Activated CD4-positive, alpha-beta T cell treated with anti-CD3 and anti-CD28 coated beads, Interleukin-2, amount 10 ng/mL, durations not matched to agents 7 days and 5 days (primary cell): ENCODE measurements at places on chromosomes 7 and 10. TPM values are rescaled to one million over a fixed set of nuclear protein-coding genes. Genes with fewer than 3 reads are reported as not detected.

The NUDT5 gene
- total RNA-seq: 90.1 TPM

The SEC24C gene
- 93.1 TPM for total RNA-seq

GRCh38 chr10:111709603-111710002, 474.0 kb downstream of the GPAM start:
- DNase-seq: no peak

DNA sequence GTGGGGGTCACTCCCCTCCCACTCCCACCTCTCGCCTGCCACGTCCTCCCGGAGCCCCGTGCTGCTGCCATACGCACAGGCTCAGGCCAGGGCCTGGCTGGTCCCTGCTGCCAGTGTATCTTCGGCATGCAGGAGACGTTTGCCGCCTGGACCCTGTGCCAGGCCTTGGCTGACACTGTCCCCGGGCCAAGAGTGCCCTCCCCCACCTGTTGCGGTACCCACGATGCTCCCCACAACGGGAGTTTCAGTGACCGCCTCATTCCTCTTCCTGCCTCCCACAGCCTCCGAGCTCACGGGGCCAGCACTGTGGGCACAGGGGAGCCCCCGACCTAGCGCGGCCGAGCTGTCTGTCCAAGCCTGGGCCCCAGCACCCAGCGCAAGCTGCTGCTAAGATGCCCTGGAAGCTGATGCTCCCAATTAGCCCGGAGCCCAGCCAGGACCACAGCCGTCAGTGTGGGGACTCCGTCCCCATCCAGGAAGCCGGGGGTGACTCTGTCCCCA, 7.4 kb downstream of the TTYH3 start:
- no peak for DNase-seq

GRCh38 chr7:66206934-66207240, 1.8 kb downstream of the TPST1 start:
- DNase-seq: no peak

The KNDC1 gene
- 0.08 TPM for total RNA-seq

The ADRB1 gene
- not detected for total RNA-seq

The MGAM2 gene
- not detected for total RNA-seq

DNA sequence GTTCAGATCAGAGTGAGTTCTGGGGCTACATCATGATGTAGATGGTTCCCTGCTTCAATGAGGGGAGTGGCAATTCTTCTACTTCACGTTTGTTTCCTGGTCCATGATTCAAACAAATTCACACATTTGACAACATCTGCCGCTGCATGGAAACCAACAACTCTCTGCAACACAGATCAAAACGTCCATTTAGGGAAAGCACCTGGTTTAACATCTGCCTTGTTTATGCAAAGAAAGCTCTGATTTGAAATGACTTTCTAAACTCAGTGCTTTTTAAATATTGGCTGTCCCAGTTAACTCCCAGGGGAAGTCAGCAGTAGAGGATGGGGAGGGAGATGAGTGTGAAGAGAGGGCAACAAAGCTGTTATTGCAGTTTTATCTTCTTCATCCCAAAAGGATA, 93.8 kb downstream of the GAD2 start:
- DNase-seq: no peak

- no peak for DNase-seq
Measured at GRCh38 chr10:29324220-29324841, 35.5 kb downstream of the LYZL1 start.

DNA sequence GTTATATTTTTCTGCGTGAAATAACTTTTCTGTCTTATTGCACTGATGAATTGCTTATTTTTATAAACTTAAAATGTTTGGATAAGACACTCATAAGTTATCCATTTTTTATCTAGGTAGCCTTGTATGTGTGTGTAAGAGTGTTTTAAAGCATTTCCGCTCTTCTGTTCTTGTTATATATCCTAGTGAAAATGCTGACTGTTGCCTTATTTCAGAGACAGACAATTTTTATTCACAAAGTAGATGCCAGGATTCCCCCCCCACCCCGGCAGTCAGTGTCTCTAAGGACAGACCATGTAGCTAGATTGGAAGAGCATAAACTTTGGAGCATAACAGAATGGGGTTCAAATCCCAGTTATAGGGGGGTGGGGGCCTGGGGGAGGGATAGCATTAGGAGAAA, 1.6 kb downstream of the SMC3 start:
- no peak for DNase-seq

The NXPH1 gene
- not detected for total RNA-seq

DNA sequence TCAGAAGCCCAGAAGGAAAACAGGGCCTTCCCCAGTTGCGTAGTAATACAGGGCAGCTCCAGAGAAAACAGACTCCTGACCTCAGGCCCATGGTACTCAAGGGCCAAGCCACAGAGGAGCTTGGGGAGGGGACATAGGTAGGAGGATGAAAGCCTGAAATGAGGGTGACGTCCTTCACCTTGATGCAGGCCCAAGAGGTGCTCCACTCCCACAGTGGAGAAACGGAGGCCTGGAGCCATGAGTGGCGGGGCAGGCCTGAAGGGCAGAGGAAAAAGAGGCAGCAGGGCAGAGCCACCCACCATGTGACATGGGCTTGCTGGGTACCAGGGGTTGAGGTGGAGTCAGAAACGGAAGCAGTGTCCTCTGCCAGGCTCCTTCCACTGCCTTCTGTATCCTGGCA, 83.0 kb downstream of the C10orf105 start:
- no peak for DNase-seq

DNA sequence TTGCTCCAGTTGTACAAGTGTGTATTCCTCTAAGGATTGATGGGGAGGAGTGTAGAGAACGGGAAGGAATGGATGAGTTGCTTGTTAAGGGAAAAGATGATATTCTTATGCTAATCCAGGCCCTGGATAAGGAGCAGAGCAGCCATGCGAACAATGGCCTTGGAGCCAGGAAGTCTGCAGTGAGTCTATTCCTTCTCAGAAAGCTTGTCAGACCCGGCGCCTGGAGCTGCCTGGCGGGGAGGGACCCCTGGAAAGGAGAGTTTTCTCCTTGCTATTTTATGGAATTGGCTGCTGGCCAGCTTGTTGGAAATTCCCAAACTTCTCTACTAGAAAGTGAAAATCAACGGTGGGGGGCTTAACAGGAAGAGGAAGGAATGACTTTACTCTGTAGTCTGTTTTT, 89.1 kb downstream of the MMRN2 start:
- DNase-seq: no peak

DNA sequence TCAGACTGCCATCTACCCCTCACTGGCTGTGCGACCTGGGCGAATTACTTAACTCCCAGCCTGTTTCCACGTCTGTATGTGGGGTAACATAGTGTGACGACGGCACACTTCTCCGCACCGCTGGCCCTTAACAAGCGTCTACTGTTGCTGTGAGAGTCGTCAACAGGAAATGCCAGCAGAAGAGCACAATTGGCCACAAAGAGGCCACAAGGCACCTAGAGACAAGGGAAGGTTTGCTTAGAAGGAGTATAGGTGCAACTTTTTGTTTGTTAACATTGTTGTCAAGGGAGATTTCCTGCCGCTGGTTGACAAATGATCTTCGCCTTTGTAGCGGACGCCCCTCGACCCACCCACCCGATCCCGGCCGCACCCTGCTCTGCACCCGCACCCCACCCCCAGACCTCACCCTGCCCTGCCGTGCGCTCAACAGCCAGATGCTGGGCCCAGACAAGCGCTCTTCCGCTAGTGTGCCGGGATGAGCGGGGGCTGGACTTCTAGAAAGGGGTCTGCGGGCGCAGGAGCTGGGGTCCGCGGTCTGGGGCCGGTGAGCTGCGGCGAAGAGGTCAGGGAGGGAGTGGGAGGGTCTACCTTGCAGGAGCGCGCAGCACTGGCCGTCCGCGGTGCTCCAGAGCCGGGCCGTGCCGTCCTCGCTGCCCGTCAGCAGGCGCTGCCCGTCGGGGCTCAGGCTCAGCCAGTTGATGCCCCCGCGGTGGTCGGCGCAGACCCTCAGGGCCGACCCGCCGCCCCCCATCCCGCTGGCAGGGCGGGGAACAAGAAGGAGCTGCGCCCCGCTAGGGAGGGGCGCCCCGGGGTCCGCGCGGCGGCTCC, 785 bp downstream of the WDR86 start:
- peak; percentile 73 for DNase-seq

- no peak for DNase-seq
Measured at GRCh38 chr7:34087892-34088891, 182.9 kb downstream of the BMPER start.

DNA sequence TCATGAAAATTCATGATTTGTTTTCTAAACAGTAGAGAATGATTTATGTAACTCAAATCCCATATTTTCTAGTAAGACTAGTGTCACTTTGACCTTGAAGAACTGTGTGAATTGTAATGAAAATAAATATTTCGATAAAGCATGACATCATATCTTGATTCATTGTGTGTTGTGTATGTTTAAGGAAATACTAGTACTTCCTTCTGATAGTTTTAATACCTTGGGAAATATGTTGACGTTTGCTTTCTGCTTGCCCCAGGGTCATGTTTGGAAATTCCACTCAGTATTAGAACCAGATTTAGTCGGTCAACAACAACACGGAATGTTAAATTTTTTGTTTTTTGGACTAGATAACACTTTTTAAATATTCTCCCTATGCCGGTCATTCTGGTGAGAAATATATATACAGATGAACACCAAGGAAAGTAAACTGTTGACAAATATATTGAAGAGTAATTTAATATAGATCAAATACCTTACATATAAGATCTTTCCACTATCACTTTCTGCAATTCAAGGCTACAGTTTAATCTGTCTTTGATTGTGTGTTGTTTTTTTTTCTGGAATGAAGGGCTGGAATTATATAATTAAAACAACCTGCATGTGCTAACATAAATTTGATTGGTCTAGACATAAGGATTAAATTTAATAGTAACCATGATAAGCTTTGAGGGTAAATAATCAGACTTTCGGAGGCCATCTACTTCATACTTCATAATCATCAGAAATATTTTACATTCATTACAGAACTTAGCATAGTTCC, 126.2 kb downstream of the MDFIC start:
- no peak for DNase-seq
